ENCODE measurements at places on chromosomes 11 and 22.

- no peak for DNase-seq
Measured at GRCh38 chr11:131978351-131978750, 607.9 kb downstream of the NTM start.

DNA sequence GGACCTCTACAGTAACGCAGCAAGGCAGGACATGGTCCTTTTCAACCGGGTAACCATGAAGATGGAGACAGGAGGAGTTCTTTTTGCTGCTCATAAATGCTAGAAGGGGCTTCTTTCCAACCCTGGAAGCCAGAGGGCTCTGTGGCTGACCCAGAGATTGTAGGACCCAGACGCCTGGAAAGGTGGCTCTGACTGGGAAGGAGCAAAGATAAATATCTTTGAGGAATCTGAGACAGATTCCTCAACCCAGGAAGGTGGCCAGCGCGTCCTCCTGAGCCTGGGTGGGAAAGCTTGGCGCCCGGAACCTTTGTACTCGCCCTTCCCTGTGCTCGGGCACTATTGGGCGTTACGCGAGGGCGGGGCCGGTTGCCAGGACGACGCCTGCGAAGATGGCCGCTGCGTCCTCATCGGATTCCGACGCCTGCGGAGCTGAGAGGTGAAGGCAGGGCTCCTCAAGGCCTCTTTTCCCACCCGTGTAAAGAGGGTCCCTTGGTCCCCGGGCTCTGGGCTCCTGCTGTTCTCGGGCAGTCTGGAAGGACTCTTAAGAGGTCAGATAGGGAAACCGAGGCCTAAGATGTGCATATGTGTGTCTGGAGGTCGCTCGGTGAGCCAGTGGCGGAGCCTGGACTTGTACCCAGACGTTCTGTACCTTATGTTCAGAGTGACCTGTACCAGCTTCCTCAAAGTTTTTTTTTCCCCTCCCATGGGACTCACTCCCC is at the start of gene BBS1:
BBS1 (plus strand) TSS at position 365 of the 719 bp plus-strand sequence; CDS start at position 390, 25 bp downstream.
- peak; percentile 78 for DNase-seq

DNA sequence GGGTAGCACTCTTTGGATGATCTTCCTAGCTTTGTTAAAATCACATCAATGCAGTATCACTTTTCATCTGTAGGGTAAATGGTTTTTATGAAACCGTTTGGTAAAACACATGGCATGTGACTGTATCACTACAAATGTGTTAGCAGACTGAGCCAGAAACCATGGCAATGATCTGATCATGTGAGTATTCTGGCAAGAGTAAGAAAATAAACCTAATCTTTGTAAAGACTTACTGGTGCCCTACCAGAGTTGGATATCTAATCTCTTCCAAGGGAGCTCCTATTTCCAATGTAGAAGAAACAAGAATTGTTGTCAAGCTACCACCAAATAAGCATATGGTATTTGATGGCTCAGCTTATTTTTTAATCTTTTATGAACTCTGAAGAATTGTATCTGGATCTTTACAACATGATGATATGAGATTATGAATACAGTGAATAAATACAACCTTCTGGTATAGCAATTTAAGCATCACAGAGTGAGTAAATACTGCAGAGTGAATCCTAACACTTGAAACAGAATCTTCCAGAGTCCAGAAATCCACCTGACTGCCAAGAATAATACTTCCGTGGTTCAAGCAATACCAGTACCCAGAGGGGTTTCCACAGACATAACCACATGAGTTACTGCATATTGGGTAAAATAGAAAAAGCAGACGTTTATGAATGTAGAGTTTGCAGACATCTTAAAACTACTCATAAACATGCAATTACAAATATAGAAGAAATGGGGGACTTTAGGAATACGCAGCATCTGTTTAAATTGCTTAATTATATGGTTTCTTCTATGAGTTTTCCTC is 238.8 kb downstream of the TTC28 start:
- no peak for DNase-seq

GRCh38 chr22:23888615-23889401 is 5.4 kb upstream of the MIF start:
- no peak for DNase-seq

DNA sequence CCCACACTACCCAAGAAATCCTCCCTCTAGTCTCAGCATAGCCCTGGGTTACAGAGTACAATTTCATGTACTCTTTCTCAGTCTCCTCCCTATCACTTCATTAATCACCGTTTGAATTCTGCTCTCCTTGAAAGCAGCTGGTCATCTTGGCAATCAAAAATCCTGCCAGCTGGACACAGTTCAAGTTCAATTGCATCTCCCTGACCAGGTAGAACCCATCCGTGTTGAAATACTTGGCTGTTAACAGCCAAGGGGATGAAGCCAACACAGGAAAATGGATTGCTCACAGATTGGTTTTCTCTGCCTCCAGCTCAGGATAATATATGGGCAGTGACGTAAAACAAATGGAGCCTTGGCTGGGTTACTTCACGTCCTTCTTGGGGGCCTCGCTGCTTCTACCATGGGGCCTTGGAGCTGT is 55.1 kb upstream of the GRK3 start:
- no peak for DNase-seq

DNA sequence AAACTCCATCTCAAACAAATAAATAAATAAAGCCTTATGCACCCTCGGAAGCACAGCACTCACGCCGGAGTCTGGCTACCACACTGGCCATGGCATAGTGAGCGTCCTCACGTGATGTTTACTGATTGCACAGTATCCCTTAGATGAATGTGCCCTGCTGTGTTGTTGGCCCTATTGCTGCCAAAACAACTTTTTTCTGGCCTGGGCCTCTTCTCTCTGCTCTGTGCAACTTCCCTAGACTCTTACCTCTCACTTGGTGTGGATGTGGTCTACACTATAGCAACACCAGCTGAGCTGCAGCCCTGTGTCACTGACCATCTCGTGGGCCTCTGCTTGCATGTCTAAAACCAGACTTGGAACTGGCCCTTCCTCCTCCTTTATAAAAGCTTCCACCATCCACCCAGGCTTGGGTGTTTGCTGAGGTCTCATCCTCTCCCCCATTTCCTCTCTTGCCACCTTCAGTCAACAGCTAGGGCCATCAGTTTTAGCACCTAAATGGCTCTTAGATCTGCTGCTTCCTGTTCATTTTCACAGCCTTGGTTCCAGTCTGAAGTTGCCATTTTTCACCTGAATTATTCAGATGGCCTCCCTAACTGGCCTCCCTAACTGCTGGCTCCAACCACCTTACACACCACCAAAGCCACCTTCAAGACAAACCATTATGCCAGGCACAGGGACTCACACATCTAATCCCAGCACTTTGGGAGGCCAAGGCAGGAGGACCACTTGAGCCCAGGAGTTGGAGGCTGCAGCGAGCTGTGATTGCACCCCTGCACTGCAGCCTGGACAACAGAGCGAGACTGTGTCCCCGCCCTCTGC is 9.2 kb downstream of the ZNF74 start:
- no peak for DNase-seq

GRCh38 chr11:13316528-13316961 is 39.0 kb downstream of the BMAL1 start:
- DNase-seq, result no peak

- DNase-seq, result peak; percentile 56
Measured at GRCh38 chr22:37275622-37276021, 6.7 kb upstream of the CYTH4 start.

GRCh38 chr22:45867118-45867905 is 109.7 kb downstream of the WNT7B start:
- DNase-seq, result no peak

- DNase-seq, result no peak
Measured at GRCh38 chr22:30832407-30832987, 136.1 kb downstream of the MORC2 start.

DNA sequence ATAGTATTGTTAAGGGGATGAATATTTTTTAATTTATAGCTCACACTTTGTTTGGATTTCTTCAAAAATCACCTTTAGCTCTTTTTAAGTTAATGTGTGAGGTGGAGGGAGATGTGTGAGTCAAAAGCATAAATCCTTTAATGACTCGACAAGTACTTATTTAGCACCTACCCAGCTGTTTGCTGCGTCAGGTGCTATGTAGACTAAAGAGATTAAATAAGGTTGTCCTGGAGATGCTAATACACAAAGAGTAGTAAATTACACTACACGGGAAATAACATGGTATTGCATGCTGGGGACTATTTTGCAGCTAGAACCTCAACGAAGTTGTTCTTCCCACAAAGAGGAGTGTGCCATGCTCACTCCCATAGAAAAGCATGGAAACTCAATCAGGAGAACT is 583.3 kb upstream of the TENM4 start:
- DNase-seq, result no peak

GRCh38 chr11:62295504-62295903 is 3.4 kb downstream of the SCGB1D4 start:
- DNase-seq, result no peak

DNA sequence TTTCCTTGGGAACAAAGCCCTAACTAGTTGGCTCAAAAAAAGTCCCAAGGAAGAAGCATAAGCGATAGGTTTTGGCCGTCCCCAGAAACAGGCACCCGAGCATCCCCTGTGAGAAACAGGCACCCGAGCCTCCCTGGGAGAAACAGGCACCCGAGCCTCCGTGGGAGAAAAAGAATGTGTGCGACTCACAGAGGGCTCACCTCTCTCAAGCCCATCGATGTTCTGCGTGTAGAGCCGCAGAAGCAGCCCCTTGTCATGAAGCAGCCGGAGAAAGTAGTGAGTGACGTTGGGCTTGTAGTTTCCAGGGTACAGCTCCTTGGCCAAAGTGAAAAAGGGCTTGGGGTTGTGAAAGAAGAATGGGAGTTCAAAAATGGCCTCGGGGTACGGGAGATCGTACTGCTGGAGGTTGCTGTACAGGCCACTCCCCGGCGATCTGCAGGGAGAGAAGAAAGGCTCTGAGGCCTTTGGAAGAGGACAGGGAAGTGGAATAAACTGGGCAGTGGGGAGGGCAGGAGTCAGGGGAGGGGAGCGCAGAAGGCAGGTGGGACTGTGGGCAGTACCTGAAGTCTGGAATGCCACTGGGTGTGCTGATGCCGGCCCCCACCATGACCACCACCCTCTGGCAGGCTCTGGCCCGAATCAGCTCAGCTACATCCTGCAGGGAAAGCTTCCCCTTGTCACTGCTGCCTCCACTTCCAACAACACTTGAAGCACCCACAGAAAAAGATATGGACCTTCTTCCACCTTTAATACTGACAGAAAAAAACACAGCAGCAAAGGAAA is 3.2 kb downstream of the SIRT3 start:
- no peak for DNase-seq

- DNase-seq, result peak; percentile 53
Measured at GRCh38 chr11:123577081-123577598, 77.3 kb downstream of the SCN3B start.

GRCh38 chr11:117623831-117624271 is 173.2 kb downstream of the DSCAML1 start:
- no peak for DNase-seq

- DNase-seq, result no peak
Measured at GRCh38 chr11:120068114-120068573, 69.8 kb downstream of the TRIM29 start.

GRCh38 chr11:71452199-71453036 is 585 bp upstream of the NADSYN1 start:
- DNase-seq, result peak; percentile 35

GRCh38 chr11:11436715-11437313 is 83.8 kb upstream of the CSNK2A3 start:
- DNase-seq, result no peak

GRCh38 chr22:46721501-46722085 is 16.5 kb downstream of the CERK start:
- DNase-seq, result no peak

GRCh38 chr11:125947419-125948277 is 1.8 kb downstream of the VSIG10L2 start:
- no peak for DNase-seq

- peak; percentile 71 for DNase-seq
Measured at GRCh38 chr11:117814766-117815261, 9.7 kb downstream of the FXYD2 start.

- no peak for DNase-seq
Measured at GRCh38 chr11:69613594-69613993, 27.4 kb upstream of the CCND1 start.

- DNase-seq, result no peak
Measured at GRCh38 chr11:73856031-73856567, 20.5 kb downstream of the COA4 start.

DNA sequence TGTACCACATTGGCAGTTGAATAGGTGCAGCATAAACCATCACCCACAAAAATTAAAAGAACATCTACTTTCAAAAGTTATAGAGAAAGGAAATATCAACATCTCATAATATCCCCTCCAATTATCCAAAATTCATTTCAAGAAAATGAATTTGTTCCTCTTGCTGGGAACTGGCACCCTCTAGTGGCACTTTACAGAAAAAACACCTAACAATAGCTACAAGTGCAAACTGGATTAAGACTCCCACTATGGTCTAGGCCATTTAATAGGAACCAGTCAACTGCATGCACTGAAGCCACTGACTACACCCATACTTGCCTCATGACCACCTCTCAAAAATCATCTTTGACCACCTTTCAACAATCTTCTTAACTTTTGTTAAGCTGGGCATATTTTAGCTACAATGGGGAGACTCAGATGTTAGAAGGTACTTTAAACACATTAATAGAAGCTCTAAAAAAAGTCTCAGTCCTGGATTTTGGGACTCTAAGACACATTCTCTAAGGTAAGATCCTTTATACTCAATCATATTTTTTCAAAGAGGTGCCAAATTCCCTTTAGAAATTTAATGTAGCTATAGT is 17.3 kb downstream of the TRAF6 start:
- DNase-seq, result no peak

DNA sequence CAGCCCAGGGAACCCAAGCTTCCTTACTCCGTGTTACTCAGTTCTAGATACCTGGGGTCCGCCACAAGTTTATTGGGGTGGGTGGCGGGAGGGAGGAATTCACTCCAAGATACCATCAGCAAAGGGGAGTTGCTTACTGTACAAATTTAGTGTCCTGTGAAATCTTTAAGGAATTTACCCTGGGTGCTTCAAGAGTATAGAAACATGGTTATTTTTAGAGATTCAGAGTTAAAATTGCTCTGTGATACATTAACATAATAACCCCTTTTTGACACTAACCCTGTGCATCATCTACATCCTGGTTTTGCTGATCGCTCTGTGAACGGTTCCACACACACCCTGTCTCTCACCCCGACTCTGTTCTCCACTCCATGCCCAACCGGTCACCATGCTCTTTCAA is 18.9 kb upstream of the LYVE1 start:
- no peak for DNase-seq

DNA sequence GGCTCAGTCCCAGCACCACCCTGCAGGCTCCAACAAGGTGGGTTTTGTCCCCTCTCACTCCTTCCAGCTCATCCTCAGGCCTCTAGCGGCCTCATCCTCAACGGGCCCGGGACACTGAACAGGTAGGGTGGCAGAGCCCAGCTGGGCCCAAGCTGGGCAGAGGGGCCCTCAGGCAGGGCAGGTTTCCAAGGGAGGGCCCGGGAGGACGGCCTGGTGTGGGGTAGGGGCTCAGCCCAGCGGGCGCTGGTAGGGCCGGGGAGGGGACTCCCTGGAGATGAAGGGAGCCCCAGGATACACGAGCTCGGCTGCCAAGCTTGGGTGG is 2.5 kb upstream of the IFITM10 start:
- no peak for DNase-seq

GRCh38 chr11:32326522-32326921 is 108.8 kb downstream of the WT1 start:
- DNase-seq, result no peak
